ENCODE measurements at places on chromosomes 13 and 19.

DNA sequence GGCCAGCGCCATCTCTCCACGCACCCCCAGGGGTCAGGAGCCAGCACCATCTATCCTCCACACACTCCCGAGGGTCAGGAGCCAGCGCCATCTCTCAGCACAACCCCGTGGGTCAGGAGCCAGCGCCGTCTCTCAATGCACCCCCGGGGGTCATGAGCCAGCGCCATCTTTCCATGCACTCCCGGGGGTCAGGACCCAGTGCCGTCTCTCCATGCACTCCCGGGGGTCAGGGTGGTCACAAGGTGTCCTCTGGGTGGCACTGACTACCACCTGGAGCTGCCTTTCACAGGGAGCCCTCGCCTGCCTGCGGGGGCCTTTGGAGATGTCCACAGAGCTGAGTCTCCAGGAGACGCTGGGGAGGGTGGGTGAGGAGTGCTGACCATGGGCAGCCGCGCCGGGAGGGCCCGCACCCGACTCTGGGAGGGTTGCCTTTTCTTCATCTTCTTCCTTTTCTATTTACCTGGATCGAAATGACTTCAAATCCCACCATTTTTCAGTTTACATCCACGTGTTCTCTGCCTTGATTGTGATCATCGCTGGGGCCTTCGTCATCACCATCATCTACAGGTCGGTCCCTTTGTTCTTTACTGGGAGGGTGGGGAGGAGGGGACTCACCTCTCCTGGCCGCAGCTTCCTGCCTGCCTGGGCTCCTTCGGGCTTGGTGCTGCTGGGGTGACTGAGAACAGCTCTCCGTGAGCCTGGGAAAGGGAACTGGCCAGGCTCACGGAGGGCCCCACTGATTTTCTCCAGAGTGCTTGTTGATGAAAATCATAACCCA is 19.1 kb downstream of the TEX29 start:
- peak; percentile 36 for DNase-seq

DNA sequence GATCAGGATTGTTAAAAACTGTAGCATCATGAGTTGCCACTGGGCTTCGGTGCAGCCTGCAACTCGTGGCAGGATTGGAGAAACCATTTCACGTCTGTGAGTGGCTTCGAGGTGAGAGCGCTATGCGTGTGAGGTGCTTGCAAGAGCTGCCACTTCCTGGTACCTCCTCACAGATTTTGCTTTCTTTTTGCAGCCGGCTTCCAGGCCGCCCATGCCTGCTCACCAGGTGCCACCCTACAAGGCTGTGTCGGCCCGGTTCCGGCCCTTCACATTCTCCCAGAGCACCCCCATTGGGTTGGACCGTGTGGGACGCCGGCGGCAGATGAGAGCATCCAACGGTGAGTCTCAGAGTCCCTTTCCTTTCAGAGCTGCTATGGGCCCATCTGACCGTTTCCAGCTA is 57.9 kb upstream of the C1QTNF9 start:
- no peak for DNase-seq

GRCh38 chr13:35764326-35765015 is 288.0 kb upstream of the MAB21L1 start:
- DNase-seq = no peak

DNA sequence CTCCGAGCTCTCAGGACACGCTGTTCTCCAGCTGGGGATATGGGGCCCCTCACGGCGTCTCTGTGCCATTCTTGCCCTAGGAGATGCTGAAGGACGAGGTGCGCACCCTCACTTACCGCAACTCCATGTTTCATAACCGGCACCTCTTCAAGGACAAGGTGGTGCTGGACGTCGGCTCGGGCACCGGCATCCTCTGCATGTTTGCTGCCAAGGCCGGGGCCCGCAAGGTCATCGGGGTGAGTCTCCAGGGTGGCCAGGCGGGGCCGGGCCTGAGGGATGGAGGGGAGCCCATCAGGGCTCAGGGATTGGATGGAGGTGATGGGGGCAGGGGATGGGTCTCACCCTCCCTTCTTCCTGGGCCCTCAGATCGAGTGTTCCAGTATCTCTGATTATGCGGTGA is 4.8 kb downstream of the PRMT1 start:
- no peak for DNase-seq

DNA sequence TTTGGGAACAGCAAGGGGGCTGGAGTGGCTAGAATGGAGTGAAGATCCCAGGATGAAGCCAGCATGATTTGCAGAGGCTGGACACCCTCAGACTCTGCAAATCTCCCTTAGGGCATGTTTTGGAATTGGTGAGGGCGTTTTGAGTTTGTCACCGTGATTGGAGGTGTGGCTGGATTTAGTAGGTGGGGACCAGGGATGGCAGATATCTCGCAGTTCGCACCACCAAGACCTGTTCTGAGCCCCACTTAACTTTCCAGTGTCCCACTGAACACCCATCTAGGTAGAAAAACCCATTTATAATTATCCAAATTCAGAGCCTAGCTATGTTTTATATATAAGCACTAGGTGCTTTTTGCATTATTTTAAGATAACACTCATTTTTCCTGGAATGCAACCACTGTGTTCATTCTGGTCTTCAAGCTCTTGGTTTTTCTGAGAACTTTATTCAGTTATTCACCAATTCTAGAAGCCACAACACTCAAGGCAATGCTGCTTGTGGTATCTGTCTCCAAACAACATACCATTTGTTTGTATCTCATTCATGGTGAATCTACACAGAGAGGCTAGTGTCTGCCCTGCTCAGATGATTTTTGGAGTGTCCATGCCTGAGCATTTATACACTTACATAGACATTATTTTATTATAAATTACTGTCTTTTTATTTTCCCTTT is 3.0 kb upstream of the NANOS2 start:
- DNase-seq = no peak

GRCh38 chr19:4866595-4867424 is 657 bp downstream of the PLIN3 start:
- DNase-seq = peak; percentile 73

GRCh38 chr19:16849168-16849567 is 20.0 kb downstream of the SIN3B start:
- no peak for DNase-seq

DNA sequence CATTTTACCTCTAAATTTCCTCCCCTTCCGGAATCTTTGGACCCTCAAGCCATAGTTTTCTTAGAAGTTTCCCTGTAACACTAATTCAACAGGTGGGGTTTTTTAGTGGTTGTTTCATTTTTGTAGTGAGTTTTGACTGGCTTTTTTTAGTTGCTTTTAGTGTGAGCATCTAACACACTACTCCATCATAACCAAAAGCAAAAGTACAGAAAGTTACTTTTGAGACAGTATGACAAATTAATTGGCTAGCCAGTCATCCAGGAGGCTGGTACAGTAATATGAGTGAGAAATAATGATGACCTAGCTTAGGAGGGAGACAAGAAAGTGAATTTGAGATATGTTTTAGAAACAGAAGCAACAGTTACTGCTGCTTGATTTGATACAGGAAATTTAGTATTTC is 71.5 kb downstream of the DNAJC15 start:
- no peak for DNase-seq

- no peak for DNase-seq
Measured at GRCh38 chr13:75635101-75635827, 866 bp upstream of the LMO7 start.

- DNase-seq = no peak
Measured at GRCh38 chr13:83731113-83731512, 151.2 kb downstream of the SLITRK1 start.

- no peak for DNase-seq
Measured at GRCh38 chr19:49393881-49394280, 5.8 kb downstream of the KASH5 start.

DNA sequence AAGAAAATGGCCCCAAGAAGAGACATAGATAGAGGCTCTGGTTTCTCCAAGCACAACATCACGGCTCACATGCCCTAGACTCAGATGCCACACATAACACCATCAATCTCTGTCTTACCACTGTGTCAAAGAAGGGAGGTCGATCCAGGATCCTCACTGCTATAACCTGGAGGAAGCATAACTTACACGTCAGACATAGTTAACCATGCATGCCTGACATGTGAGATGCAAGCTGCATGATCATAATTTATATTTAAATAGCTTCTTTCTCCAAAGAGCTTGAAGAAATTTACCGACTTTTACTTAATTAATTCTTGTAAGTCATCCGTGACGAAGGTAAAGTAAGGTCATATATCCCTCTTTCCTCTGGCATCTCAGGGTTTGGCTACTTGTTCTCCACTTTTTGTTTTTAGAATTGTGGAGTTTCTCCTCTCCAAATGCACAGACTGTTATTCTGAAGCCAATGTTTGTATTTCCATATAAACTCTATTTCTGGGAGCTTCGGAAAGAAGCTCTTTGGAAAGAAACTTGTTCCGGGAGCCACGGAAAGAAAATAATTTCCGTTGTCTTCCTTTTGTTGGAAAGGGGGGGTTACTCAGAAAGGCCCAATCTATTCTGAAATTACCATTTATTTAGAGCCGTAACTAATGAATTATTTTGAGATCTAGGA is 205.6 kb downstream of the LHFPL6 start:
- DNase-seq = no peak

DNA sequence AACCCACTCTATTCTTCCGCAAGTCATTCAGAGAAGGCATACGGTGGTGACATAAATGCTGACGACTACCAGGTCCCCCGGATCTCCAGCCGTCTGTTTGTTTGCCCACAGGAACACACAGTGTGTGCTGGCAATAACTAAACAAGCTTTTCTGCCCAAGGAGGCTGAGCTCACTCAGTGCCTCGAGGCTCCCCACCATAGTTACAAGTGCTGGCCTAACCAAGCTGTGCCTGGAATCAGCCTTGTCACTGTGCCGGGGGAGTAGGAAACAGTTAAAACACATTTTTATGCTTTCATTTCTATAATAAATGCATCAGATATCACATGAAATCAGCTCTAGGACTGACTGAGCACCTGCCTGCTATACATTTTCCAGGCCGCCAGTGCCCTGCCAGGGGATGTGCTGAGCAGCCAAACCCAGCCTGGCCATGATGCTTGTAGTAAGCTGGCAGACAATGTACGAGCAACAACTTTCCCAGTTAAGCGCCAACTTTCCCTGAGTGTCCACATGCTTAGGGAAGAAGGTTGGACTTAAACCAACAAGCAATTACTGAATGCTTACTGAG is 28.1 kb downstream of the BRD4 start:
- no peak for DNase-seq

- DNase-seq = no peak
Measured at GRCh38 chr13:97182111-97182890, 39.8 kb upstream of the MBNL2 start.

DNA sequence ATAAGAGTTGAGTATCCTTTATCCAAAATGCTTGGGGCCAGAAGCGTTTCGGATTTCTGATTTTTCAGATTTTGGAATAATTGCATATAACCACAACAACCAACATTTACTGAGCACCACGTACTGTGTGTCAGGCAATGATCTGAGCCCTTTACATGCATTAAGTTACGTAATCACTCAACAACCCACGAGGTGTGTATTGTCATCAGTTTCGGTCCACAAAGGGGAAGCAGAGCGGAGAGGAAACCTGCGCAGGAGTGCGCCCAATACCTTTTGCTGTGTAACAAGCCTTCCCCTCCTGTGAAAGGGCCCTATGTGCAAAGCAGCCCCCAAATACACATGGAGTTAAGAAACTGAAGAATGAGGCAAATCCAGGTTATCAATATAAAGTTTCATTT is 20.7 kb upstream of the NLRP12 start:
- DNase-seq = no peak

DNA sequence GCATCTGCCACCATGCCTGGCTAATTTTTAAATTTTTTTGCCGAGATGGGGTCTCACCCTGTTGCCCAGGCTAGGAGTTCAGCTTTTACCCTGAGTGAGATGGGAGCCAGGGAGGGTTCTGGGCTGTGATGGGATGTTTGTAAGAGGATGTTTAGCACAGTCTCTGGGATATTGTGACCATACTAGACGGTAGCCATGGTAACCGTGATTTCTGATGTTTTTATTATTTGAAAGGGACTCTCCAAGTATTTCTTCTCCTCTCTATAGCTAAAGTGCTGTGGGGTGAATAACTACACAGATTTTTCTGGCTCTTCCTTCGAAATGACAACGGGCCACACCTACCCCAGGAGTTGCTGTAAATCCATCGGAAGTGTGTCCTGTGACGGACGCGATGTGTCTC is 10.4 kb downstream of the TSPAN16 start:
- DNase-seq = no peak

All from ecto neural progenitor cell (in vitro differentiated cells).